ENCODE measurements at places on chromosomes 3 and 15. TPM values are rescaled to one million over a fixed set of nuclear protein-coding genes. Genes with fewer than 3 reads are reported as not detected.

- no peak for DNase-seq
- no peaks in the 10 kb centered on the region for H3K36me3 ChIP-seq
- H3K4me3 ChIP-seq, result no peak overlapping the region
Measured at GRCh38 chr3:28151608-28152228, 89.7 kb upstream of the CMC1 start.

GRCh38 chr3:178562947-178563232 lies 26.7 kb downstream of the KCNMB2 start:
- no peaks in the 10 kb centered on the region for H3K4me1 ChIP-seq
- H3K27ac ChIP-seq, result no peak overlapping the region
- DNase-seq, result no peak
- no peak overlapping the region for H3K4me3 ChIP-seq
- no peaks in the 10 kb centered on the region for H3K27me3 ChIP-seq

GRCh38 chr3:113070681-113071113 lies 79.9 kb downstream of the GTPBP8 start:
- H3K27ac ChIP-seq, result no peak overlapping the region
- H3K4me1 ChIP-seq, result no peaks in the 10 kb centered on the region
- no peaks in the 10 kb centered on the region for H3K36me3 ChIP-seq
- H3K27me3 ChIP-seq, result no peaks in the 10 kb centered on the region
- DNase-seq, result peak; percentile 55

FBXL22 gene
- total RNA-seq, result 0.28 TPM

DNA sequence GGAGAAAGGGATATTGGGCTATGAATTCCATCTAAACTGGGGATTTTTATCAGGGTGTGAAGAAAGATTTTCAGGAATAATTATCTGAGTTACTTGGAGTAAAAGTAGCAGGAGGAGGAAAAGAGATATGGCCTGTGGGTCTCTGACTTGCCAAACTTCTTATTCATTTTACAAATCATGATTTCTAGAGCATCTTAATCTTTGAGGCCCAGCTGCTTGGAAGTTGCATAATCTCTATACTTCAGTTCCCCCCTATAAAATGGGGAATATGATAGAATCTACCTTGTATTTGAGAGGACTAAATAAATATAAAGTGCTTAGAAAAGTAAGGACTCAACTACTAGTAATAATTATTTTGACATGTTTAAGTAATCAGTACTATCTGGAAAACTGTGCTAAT lies 11.0 kb upstream of the GABPB1 start:
- no peaks in the 10 kb centered on the region for H3K27me3 ChIP-seq
- DNase-seq, result no peak
- no peak overlapping the region for H3K27ac ChIP-seq
- no peak overlapping the region for H3K4me3 ChIP-seq
- no peaks in the 10 kb centered on the region for H3K4me1 ChIP-seq

C3orf22 gene
- not detected for total RNA-seq
